ENCODE measurements at places on chromosomes 4 and X. TPM values are rescaled to one million over a fixed set of nuclear protein-coding genes. Genes with fewer than 3 reads are reported as not detected.

DNA sequence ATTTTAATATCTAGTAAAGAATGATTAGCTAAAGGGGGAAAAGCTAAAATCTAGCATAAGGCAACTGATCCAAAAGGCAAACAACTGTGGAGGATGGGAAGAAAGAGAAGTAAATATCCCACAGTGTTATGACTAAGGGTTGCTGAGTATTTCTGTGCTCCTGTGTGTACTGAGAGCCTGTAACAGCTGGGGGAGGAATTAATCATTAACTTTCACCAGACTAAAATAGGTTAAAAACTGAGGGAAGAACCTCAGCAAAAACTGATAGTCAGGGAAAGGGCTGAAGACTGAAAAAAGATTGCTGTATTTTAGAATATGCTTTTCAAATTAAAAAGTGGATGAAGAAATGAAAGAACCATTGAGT, 365.9 kb downstream of the CXXC4 start:
- no peak for DNase-seq

DNA sequence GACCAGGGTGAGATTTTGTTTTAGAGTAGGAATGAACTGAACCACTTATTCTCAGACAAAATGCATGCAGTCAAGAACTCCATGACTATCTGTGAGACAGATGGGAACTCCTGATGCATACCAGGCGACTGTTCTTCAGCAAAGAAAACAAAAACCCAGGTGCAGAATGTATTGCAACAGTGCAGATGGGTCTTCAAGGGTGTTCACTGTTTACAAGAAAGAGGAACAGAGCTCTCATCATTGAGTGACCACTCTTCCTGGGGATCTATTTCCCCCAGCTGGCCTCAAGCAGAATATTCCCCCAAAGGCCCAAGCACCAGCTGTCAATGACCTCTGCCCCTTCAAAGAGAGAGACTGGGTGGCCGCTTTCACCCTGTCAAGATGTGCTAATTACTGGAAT, 39.7 kb upstream of the BMP3 start:
- DNase-seq: no peak

- no peak for DNase-seq
Observed at GRCh38 chr4:83473423-83473822, 11.5 kb downstream of the ABRAXAS1 start.

DNA sequence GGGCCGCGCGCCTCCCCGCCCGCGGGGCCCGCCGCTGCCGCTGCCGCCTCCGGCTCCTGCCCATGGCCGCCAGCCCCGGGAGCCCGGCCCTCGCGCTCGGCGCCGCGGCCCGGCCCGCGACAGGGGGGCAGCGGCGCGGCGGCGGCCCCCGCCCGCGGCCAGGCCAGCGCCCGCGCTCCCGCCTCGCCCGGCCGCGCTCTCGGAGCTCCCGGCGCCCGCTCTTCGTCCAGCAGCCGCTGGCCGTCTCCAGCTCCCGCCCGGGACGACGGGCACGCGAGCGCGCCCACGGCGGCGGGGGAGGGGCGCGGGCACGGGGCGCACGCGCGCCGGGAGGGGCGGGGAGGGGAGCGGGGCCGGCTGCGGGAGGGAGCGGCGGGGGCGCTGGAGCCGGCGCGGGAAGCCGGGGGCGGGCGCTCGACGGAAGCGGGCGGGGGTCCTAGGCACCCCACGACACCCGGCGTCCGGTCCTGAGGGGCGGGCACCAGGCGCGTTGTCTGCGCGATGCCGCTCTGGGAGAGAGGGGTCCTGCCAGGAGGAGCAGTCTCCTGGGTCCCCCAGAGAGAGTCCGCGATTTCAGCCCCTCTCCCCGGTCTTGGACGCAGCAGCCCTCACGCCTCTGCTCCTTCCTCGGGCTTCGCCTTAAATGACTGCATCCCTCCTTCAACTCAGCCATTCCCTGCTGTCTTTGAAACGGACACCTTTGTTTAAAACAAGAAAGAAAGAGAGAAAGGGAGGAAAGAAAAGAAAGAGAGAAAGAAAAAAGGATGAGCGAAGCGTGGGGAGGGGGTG, 490 bp upstream of the PDZD4 start:
- no peak for DNase-seq

DNA sequence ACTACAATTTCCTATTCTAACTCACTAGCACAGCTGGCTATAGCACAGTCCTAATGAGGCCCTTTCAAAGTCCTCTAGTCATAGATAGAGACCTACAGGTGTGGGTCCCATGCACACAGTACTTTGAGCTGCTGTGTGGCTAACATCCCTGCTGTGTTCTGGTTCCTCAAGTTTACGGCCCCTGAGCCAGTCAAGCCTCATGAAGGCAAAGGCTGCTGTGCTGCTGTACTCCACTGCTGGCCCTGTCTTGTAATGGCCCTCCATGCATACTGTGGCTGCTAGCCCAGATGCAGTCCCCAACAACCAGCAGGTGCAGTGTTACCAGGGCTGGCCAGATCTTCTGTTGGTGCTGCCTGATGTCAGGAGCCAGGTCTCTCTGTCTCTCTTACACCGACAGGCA, 23.4 kb upstream of the ENPEP start:
- no peak for DNase-seq

The GPRIN3 gene
- 2.2 TPM for total RNA-seq

The SLC26A1 gene
- total RNA-seq: 0.99 TPM

The IL9R gene
- total RNA-seq: 0.31 TPM

DNA sequence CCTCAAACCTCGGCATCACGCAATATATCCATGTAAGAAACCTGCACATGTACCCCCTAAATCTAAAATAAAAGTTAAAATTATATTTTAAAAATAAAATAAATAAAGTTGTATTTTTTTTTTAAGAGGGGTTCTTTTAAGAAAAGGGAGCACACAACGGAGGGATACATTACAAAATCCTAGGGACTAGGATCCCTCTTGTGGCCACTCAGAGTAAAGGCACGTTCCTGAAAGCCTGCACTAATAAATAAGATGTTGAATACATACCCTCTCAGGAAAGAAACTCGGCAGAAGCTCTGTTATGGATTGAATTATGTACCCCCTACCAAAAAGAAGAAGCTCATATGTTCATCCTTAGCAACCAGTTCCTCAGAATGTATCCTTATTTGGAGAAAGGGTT, 50.9 kb upstream of the PRDX4 start:
- no peak for DNase-seq

- no peak for DNase-seq
Observed at GRCh38 chrX:55663584-55663983, 40.4 kb downstream of the FOXR2 start.

GRCh38 chrX:27597508-27597907, 7.4 kb downstream of the DCAF8L2 start:
- no peak for DNase-seq

The PALLD gene
- total RNA-seq: 138 TPM

DNA sequence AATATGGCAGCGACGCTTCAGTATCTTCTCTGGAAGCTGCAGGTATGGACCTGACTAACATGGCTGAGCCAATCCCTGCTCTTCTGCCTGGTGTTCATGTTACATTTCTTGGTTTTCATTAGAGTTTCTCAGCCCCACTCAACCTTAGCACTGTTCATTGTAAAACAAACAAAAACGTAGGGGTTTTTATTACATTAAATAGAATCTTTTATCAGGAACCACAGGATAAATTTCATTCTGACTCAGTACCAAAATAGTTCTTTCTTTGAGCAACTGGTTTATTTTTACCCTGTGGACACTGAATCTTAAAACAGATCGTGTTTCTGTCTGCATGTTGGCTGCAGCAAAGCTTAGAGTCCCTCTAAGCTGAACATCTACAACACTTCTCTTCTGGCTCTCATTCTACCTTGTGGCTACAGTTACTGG, 27.1 kb downstream of the FHIP1A start:
- no peak for DNase-seq

DNA sequence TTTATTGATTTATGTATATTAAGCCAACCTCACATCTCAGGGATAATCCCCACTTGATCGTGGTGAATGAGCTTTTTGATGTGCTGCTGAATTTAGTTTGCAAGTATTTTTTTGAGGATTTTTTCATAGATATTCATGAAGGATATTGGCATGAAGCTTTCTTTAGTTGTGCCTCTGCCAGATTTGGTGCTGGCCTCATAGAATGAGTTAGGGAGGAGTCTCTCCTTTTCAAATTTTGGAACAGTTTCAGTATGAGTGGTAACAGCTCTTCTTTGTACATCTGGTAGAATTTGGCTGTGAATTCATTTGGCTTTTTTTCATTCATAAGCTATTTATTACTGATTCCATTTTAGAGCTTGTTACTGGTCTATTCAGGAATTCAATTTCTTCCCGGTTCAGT, 197.2 kb upstream of the NDST4 start:
- no peak for DNase-seq

The GLRA3 gene
- 1.2 TPM for total RNA-seq
